ENCODE measurements at places on chromosomes 5 and 9.

DNA sequence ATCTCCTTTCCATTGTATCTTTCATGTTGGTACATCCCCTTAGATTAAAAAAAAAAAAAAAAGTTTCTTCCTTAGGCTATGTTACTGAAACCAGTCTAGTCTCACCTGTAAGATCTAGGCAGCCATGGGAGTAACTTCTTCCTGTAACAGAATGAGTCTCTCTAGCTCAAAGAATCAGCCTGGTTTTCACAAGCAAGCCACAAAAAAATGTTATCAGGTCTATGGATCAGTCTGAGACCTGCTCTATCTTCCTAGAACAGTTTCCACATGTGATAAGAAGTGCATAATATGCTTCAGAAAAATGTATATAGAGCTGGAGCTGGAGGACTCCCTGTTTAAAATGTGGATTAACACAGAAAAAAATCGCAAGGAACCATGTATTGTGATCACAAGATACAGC, 53.8 kb downstream of the ARRDC3 start:
- no peak for DNase-seq

DNA sequence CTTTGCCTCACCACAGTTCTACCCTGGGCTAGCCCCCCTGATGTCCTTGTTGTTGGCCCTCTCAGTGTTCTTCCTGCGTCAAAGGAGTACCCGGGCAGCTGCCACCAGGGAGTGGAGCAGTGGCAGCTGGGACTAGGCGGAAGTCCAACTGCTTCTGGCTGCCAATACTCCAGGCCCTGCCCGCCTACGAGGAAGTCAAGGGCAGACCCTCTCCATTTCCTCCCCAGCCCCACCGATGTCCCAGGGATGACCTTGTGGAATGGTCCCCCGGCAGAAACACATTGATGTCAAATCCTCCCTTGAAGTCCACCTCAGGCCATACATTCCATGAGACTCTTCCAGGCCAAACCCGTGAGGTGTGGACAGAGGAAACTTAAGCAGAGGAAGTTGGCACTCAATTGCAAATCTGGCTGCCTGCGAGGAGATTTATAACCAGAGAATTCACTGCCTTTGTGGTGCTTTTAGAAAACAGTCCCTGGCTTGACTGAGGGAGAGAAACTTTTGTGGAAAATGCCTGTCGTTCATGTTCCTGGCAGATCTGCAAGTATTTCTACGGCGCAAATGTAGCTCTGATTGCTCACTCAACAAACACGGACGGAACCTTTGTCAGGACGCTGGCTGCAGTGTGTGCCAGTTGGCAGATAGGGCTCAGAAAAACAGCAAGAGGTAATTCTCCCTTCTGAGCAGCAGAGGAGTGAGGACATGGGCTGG, 339.7 kb downstream of the RAB3C start:
- peak; percentile 20 for DNase-seq

DNA sequence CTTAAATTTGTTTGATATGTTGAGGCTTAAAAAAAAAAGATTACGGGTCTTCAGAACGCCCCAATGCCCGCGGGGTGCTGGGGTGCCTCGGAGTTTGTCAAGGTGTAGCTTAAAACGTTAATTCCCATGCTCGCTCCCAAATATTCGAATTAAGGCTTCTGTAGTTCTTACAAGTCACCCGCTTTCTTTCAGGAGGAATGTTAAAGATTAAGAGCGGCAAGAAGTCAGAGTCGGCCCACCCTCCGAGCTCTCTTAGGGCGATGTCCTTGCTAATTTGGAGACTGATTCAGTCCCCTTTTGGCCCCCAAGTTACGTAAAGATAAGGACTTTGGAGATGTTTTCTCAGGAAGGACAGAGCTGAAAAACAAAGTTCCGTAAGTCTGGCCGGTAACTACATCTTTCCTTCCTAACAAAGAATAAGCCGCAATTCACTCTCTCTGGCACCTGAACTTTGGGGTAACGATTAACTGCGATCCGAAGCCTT, 746 bp upstream of the NPM1 start:
- no peak for DNase-seq

- DNase-seq: no peak
These were observed 127.8 kb upstream of the DHFR start for GRCh38 chr5:80782626-80783025.

GRCh38 chr9:109411798-109412352, 86.2 kb downstream of the PTPN3 start:
- DNase-seq: peak; percentile 20

GRCh38 chr9:77708064-77708815, 60.1 kb upstream of the GNA14 start:
- DNase-seq: no peak

DNA sequence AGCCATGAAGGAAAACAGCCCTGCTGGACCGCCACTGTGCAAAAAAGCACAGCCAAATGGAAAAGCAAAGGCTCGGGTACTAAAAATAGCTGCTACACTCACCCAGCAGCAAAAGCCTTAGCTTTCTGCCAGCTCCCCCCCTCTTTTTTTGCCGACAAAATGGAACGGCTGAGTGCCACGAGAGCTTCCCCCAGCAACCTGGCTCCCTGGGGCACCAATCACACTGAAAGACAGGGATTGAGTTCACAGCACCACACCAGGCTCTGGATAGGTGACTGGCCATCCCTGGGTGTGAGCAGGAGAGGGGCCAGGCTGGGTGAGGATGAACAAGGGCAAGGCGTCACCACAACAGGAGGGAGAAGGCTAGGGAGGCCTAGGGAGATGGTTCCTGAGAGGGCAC, 66.7 kb downstream of the SIL1 start:
- peak; percentile 50 for DNase-seq

- DNase-seq: no peak
These were observed 7.9 kb downstream of the ZNF510 start for GRCh38 chr9:96769989-96770388.

DNA sequence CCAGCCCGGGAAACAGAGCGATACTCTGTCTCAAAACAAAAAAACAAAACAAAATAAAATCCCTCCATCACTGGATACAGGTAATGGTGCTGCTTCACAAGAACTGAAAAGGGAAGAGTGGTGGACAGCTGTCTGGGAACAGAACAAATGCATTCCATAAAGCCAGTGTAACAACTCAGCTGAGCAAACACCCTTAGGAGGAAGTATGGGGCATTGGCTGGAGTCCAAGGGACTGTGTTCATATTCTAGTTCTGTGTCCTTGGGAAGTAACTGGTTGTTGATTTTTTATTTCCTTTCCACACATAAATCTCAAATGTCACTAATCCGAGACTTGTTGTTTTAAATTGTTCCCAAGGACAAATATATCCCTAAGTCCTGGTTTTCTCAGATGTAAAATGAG, 38.3 kb downstream of the HTR1A start:
- DNase-seq: no peak

DNA sequence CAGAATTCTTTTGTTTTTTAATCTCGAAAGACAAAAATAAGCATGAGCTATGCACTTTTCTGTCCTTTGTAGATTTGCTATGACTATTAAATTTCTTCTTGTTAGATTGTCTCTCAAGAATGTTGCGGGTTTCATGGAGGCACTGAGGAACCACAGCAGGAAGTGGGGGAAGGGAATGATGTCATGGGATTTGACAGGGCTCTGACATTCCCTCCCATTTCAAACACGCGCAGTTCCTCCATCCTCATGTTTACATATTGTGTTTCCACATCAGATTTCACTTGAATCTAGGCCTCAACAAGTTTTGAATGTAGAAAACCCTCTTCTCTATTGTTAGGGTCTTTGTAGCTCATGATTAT, 154.8 kb downstream of the PALM2AKAP2 start:
- DNase-seq: peak; percentile 88

- no peak for DNase-seq
These were observed 3.1 kb downstream of the PJA2 start for GRCh38 chr5:109406719-109407118.

DNA sequence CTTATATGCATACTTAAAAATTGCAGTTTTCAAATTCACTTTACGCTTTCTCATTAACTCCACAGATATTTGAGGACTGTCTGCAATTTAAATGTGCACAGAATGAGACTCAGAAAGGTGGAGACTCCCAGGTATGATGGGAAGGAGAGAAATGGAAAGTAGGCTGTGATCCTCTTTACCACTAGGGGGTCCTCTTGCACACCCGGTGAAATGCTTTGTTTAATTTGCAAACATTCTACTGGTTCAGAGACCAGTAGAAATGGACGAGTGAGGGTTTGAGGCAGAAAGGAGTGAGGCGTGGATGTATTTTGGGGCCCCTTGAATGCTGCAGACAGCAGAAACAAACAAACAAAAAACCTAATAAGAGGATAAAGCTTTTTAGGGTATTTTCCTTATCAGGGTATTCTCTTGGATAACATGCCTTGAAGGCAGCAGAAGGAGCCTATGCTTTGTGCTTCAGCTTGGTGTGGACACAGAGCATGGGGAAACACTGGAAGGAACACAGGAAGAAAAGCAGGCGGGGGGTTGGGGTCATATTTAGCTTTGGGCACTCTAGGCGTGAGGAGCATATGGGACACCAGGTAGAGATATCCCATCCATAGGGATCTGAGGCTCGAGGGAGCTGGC, 410.1 kb downstream of the DMRT2 start:
- DNase-seq: no peak

DNA sequence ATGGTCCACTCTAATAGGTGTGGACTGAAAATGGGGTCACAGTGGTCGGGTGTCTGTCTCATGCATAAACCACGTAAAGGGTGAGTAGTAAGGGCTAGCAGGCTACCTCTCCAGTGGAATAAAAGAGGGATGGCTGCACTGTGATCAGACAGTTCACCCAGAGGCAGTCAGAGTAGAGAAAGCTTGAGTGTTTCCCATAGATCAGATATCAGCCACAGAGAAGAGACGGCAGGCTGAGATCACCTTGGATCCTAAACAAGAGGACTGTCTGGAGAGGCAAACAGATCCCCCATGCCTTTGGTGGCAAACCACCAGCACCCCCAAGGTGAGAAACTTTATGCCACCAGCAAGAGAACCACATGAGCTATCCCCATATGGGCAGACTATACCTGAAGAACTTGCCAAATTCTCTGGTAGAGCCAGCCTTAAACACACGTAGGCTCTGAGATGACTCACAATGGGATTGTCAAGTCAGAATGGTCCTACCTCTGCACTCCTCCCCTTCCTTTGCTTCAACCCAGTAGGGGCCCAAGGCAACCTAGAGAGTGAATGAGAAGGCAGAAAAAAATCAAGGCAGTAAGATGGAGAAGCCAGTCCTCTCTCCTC, 205.2 kb upstream of the MAP3K1 start:
- DNase-seq: no peak

DNA sequence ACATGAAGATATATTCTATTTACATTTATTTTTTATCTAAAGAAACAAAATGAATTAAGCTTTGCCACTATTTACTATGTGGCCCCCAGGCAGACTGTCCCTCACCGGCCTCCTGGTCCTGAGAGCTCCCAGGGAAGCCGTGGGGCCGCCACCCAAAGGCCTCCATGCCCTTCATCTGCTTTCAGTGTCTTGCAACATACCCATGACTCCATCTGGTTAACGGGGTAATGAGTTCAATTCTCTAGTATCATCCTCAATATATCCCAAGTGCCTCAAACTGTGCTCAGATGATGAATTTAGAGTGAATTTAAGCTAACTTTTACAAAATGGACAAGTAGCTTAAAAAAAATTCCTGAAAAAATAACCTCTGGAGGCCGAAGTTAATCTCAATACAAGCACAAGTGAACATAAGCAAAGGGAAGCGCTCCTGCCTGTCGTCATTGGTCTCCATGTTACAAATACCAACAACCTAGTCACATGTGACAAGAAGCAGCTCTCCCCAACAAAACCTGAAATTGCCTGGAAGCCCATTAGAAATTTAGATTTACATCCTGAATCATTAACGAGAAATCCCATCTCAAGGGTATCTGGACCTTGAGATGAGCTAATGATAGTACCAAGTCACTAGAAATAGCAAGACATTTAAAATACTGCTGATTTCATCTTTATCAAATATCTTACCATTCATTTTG, 26.1 kb downstream of the DAP start:
- no peak for DNase-seq

- peak; percentile 75 for DNase-seq
These were observed 13.1 kb upstream of the IFNA5 start for GRCh38 chr9:21317956-21318923.

- DNase-seq: no peak
These were observed 834.2 kb upstream of the DMAC1 start for GRCh38 chr9:8633784-8634183.

- DNase-seq: no peak
These were observed 369.6 kb downstream of the ICE1 start for GRCh38 chr5:5792106-5792505.

DNA sequence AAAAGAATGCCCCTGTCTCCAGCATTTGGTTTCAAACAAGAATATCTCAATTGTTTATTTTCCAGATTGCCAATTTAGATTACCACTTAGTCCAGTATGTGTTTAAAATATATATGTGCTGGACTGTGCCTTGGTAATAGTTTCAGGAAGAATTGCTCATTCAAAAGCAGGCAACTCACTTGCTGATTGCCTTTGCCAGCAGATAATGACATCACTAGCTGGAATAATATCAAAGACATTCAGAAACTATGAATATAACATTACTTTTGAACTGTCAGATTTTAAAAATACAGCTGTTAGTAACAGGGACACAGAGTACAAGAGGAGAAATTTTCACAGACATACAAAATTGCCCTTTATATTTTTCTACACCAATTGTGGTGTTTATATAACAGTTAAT, 96.0 kb upstream of the ITGA2 start:
- DNase-seq: peak; percentile 68
